ENCODE measurements at places on chromosomes 16 and 17.

DNA sequence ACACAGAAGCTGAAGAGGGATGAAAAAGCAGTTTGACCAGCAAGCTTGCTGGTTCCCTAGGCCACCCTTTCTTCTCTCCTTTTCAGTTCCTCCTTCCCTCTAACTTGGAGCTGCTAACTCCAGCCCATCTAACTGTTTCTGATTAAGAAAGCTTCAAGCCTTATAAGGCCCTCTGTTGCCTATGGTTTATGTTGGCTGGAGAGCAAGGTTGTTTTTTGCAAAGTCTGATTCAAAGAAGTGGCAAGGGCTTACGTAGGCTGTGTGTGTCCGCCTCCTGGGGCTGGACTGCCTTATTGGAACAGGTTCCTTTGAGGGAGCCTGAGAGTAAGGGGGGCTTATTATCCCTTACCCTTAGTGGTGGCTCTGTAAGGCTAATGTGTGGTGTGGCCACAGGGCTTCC, 7.1 kb downstream of the AKAP1 start:
- DNase-seq = no peak

DNA sequence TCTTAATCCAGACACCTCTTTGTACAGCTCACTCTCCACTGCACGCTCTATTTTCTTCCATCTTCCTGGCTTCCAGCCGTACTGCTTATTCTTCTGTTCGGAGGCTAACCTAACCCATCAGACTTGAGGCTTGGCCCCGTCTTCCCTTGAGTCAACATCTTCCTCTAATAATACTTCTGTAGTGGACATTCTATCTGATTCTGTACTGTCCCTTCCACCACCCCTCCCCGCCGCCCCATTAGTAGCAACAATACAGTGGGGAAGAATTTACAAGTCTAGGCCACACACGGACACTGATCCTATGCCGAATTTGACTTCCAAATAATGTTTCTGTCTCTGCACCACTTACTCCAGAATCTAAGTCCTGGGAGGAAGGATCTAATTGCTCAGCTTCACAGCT, 86.0 kb upstream of the TNRC6A start:
- no peak for DNase-seq

GRCh38 chr17:77654850-77655249, 303.7 kb upstream of the TNRC6C start:
- DNase-seq = no peak

GRCh38 chr16:89786474-89787364, 29.7 kb downstream of the FANCA start:
- no peak for DNase-seq

- no peak for DNase-seq
Observed at GRCh38 chr17:1126250-1126797, 53.5 kb downstream of the ABR start.

DNA sequence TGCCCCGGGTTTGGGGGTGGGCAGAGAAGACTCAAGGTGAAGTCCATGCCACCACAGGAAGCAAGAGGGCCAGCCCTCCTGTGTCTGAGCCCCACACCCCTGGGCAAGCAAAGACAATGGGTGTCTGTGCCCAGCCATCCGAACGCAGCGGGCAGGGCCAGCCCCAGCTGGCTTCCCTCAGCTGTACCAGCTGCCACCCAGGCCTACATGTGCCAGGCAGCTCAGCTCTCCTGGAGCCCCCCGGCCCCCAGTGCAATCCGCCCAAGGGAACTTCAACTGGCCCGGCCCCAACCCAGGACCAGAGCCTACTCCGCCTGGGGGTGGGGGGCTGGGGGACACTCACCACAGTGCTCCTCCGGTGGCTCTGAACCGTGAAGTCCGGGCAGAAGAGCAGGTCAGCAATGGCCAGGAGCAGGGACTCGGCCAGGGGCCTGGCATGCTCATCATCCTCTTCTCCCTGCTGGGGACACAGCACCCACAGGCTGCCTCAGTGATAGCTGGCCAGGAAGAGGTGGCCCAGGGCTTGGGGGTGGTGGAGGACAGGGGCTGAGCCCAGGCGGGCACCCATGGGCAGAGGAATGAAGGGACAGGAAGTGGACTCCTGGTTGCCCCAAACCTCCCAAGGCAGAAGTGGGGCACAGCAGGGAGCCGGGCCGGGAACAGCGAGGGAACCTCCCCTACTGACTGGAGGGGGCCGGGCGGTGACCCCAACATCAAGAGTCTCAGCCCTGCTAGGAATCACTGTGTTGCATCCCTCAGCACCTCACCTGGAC, 9.8 kb downstream of the HID1 start:
- DNase-seq = no peak
